Activated CD4-positive, alpha-beta memory T cell treated with anti-CD3 and anti-CD28 coated beads for 36 hours (primary cell): ENCODE measurements at places on chromosomes 4 and X. TPM values are rescaled to one million over a fixed set of nuclear protein-coding genes. Genes with fewer than 3 reads are reported as not detected.

SSX4B gene
- total RNA-seq, result not detected

GRCh38 chr4:51843309-51844152 lies 578 bp downstream of the DCUN1D4 start:
- H3K27me3 ChIP-seq, result no peaks in the 10 kb centered on the region
- peak overlapping the region; percentile 89 for H3K4me3 ChIP-seq
- peak overlapping the region; percentile 87 for H3K27ac ChIP-seq
- peaks cover 7% of the 10 kb centered on the region for H3K36me3 ChIP-seq
- peaks cover 18% of the 10 kb centered on the region for H3K4me1 ChIP-seq

RS1 gene
- not detected for total RNA-seq

DNA sequence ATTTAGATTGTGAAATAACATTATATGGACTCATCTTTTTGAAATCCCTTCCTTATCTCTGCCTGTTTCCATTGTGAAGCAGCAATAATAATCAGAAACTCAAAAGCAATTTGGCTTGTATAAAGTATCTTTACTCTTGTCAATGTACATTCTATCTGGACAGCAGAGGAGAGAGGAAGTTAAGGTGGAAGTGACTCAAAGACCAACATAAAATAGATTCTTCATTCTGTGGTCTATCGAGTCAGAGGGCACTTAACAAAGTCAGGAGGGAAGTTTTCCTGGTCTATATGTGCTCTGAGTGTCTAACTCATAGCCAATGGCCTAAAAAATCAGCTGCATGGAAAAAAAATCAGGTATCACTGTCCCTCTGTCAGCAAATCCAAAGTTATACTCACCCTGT lies 155.5 kb downstream of the EMCN start:
- no peak for DNase-seq
- no peaks in the 10 kb centered on the region for H3K27me3 ChIP-seq
- H3K27ac ChIP-seq, result no peak overlapping the region
- no peaks in the 10 kb centered on the region for H3K4me1 ChIP-seq
- no peak overlapping the region for H3K4me3 ChIP-seq

MAGEA8 gene
- not detected for total RNA-seq

GRCh38 chrX:68631336-68631735 lies 16.1 kb upstream of the STARD8 start:
- DNase-seq, result no peak
- no peak overlapping the region for H3K27ac ChIP-seq
- no peaks in the 10 kb centered on the region for H3K36me3 ChIP-seq
- peaks cover 2% of the 10 kb centered on the region for H3K27me3 ChIP-seq
- H3K4me1 ChIP-seq, result no peaks in the 10 kb centered on the region

- H3K27ac ChIP-seq, result no peak overlapping the region
- no peak overlapping the region for H3K4me3 ChIP-seq
These were observed 134.3 kb upstream of the PPARGC1A start for GRCh38 chr4:24024157-24024556.

KLHL13 gene
- total RNA-seq, result 0.07 TPM

- no peak overlapping the region for H3K4me3 ChIP-seq
- no peak overlapping the region for H3K27ac ChIP-seq
- H3K36me3 ChIP-seq, result no peaks in the 10 kb centered on the region
These were observed 49.8 kb upstream of the PRSS48 start for GRCh38 chr4:151227172-151227571.

DNA sequence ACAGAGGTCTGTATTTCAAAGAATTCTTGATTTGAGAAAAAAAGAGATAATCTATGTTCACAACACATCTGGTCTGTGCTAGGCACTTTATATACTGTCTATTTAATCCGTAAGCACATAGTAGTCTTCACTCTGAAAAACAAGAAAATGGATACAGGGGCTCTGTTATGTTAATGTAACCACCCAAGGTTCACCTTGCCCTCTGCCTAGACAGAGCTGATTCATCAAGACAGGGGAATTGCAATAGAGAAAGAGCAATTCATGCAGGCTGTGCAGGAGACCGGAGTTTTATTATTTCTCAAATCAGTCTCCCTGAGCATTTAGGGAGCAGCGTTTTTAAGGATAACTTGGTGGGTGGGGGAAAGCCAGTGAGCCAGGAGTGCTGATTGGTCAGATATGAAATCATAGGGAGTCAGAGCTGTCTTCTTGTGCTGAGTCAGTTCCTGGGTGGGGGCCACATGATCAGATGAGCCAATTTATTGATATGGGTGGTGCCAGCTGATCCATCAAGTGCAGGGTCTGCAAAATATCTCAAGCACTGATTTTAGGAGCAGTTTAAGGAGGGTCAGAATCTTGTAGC lies 92.9 kb upstream of the TNIP3 start:
- H3K27ac ChIP-seq, result peak overlapping the region; percentile 79
- peak; percentile 46 for DNase-seq
- H3K4me1 ChIP-seq, result peaks cover 57% of the 10 kb centered on the region
- no peaks in the 10 kb centered on the region for H3K36me3 ChIP-seq

GRCh38 chr4:176642472-176642871 lies 150.2 kb downstream of the VEGFC start:
- H3K4me3 ChIP-seq, result no peak overlapping the region
- no peak for DNase-seq
- no peaks in the 10 kb centered on the region for H3K27me3 ChIP-seq
- H3K4me1 ChIP-seq, result no peaks in the 10 kb centered on the region

DNA sequence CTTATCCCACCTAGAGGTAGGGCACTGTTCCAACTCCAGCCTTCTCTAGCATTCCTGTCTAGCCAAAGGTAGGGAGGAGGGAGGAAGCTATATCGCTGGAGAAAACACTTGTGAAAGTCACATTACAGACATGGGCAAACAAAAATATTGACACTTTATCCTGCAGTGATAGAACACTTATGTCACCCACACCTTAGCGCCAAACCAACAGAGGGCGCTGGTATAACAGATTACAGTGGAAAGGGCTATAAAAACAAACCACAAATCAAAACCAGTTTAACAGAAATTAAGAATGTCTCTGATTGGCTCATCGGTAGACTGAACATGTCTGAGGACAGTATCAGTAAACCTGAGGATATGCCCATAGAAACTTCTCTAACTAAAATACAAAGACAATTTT lies 451.3 kb downstream of the TLL1 start:
- H3K27me3 ChIP-seq, result no peaks in the 10 kb centered on the region
- H3K27ac ChIP-seq, result no peak overlapping the region
- no peaks in the 10 kb centered on the region for H3K4me1 ChIP-seq
- H3K36me3 ChIP-seq, result no peaks in the 10 kb centered on the region
- DNase-seq, result no peak

- H3K36me3 ChIP-seq, result no peaks in the 10 kb centered on the region
- peaks cover 2% of the 10 kb centered on the region for H3K27me3 ChIP-seq
- H3K27ac ChIP-seq, result no peak overlapping the region
- H3K4me3 ChIP-seq, result no peak overlapping the region
- H3K4me1 ChIP-seq, result no peaks in the 10 kb centered on the region
These were observed 25.2 kb downstream of the DDIT4L start for GRCh38 chr4:100164808-100165760.

- H3K27ac ChIP-seq, result no peak overlapping the region
- no peaks in the 10 kb centered on the region for H3K36me3 ChIP-seq
- H3K27me3 ChIP-seq, result peaks cover 10% of the 10 kb centered on the region
- DNase-seq, result no peak
- H3K4me1 ChIP-seq, result no peaks in the 10 kb centered on the region
These were observed 72.4 kb downstream of the DCLK2 start for GRCh38 chr4:150150629-150151062.

DNA sequence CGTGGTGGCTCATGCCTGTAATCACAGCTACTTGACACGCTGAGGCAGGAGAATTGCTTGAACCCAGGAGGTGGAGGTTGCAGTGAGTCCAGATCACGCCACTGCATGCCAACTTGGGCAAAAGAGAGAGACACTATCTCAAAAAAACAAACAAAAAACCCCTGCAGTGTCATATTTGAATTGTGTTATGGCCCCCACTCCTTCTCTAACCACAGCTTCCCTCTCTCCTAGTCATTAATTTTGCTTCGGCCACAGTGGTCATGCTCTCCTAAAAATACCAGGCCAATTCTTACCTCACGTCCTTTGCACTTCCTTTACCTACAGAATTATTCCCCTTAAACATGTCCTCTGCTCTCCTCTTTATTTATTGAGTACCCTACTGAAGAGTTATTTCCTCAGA lies 206.1 kb downstream of the PPP3CA start:
- no peak overlapping the region for H3K27ac ChIP-seq
- H3K36me3 ChIP-seq, result peaks cover 2% of the 10 kb centered on the region
- H3K4me3 ChIP-seq, result no peak overlapping the region
- no peak for DNase-seq
- no peaks in the 10 kb centered on the region for H3K27me3 ChIP-seq

GRCh38 chrX:9824554-9824953 lies 38.3 kb downstream of the SHROOM2 start:
- H3K4me1 ChIP-seq, result peaks cover 3% of the 10 kb centered on the region
- H3K36me3 ChIP-seq, result no peaks in the 10 kb centered on the region
- H3K27ac ChIP-seq, result no peak overlapping the region
- no peak for DNase-seq

GRCh38 chr4:22635692-22636091 lies 57.0 kb upstream of the GBA3 start:
- H3K27me3 ChIP-seq, result no peaks in the 10 kb centered on the region
- DNase-seq, result no peak
- H3K4me1 ChIP-seq, result no peaks in the 10 kb centered on the region
- no peak overlapping the region for H3K4me3 ChIP-seq
- H3K36me3 ChIP-seq, result no peaks in the 10 kb centered on the region
- no peak overlapping the region for H3K27ac ChIP-seq

CXorf65 gene
- total RNA-seq, result 12.6 TPM
